Naive B cell (primary cell): ENCODE measurements at places on chromosomes 7 and 10. TPM values are rescaled to one million over a fixed set of nuclear protein-coding genes. Genes with fewer than 3 reads are reported as not detected.

The EVX1 gene
- polyA plus RNA-seq: not detected

The CARD11 gene
- 9.4 TPM for polyA plus RNA-seq

The SPAG6 gene
- not detected for polyA plus RNA-seq

The TMEM178B gene
- not detected for polyA plus RNA-seq

The NKX1-2 gene
- polyA plus RNA-seq: not detected

The TEX47 gene
- not detected for polyA plus RNA-seq

The NT5C3A gene
- polyA plus RNA-seq: 146 TPM

The FGL2 gene
- 6.9 TPM for polyA plus RNA-seq

The OR6B1 gene
- not detected for polyA plus RNA-seq

The PLXNA4 gene
- not detected for polyA plus RNA-seq

The GIMAP8 gene
- polyA plus RNA-seq: not detected

- DNase-seq: no peak
- H3K4me1 ChIP-seq: no peaks in the 10 kb centered on the region
- H3K27ac ChIP-seq: no peak overlapping the region
- no peaks in the 10 kb centered on the region for H3K27me3 ChIP-seq
- H3K36me3 ChIP-seq: no peaks in the 10 kb centered on the region
These were observed 2.8 kb downstream of the LIPM start for GRCh38 chr10:88805361-88805760.

DNA sequence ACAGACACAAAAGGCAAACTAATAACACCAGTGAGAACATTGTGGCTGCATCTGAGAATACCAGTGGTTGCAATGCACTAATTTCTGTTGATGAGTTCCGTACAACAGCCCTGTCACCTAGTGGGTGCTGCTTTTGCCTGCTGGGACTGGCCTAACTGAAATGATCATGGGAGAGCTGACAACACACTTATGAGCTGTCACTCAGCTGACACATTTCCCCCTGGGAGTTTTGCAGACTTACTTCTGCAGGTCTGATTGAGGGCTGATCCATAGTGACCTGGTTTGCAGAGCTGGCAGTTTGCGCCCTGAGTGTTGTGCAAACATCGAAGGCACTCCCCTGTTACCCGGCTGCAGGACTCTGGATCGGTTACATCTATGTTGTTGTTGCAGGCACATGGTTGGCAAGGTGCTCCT, 60.6 kb upstream of the LAMB1 start:
- H3K4me3 ChIP-seq: no peak overlapping the region
- peaks cover 16% of the 10 kb centered on the region for H3K27me3 ChIP-seq
- DNase-seq: no peak
- H3K27ac ChIP-seq: no peak overlapping the region
- no peaks in the 10 kb centered on the region for H3K36me3 ChIP-seq

GRCh38 chr7:47389923-47390630, 191.8 kb downstream of the TNS3 start:
- H3K4me3 ChIP-seq: peak overlapping the region; percentile 72
- H3K27ac ChIP-seq: no peak overlapping the region
- H3K36me3 ChIP-seq: peaks cover 14% of the 10 kb centered on the region
- no peaks in the 10 kb centered on the region for H3K27me3 ChIP-seq

DNA sequence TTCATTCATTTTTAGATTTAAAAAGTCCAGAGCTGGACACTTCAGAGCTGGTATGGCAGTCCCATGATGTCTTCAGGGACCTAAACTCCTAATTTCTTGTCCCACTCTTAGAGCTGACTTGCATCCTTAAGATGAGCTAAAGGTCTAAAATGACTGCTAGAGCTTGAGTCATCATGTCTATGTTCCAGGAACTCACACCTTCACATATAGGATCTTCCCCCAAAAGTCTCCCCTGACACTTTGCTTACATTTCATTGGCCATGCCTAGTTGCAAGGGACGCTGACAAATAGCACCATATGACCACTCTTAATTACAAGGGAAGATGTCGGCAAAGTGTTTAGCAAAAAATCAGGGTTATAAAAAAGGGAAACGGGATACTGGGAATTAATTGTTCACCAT, 10.4 kb upstream of the AOAH start:
- DNase-seq: no peak
- no peak overlapping the region for H3K27ac ChIP-seq
- no peak overlapping the region for H3K4me3 ChIP-seq
- H3K4me1 ChIP-seq: peaks cover 16% of the 10 kb centered on the region
- peaks cover 10% of the 10 kb centered on the region for H3K36me3 ChIP-seq

DNA sequence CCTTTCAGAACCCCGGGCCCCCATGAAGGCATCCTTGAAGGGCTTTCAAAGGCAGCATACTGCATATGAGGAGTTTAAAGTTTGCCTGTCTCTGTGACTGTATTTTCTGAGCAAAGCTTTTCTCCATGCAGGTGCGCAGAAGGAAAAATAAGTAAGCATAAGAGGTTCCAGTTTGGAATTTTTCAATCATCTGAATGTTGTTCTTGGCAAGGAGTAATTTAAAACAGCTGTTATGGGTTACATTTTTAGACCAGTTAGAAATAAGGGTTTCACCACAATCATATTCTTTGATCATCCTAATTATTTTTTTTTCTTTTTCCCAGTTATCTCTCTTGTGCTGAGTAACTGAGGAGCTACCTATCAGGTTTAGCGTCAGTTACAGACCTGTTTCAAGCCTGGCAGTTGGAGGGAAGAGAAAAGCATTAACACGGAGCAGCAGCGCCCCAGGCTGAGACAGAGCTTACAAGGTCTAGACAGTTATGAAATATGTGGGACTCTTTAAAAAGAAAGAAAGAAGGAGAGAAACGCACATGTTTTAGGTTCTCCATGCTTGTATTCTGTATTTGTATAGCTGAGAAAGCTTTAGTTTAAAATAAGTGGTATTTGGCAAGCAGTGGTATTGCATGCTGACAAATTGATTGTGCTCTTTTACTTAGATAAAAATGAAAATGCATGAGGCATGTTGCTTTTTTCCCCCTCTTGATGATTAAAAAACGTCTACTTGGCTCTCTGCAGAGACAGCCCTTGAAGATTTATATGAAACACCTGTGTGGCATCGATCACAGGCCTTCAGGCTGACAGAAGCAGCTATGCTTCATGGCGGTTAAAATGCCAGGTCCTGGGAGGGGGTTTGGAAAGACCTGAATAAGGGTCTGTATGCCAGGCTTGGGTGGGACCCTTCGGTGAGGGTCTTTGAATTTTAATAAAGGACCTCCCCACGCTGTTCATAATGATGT, 157.6 kb downstream of the GRK5 start:
- no peak overlapping the region for H3K4me3 ChIP-seq
- DNase-seq: no peak
- peaks cover 47% of the 10 kb centered on the region for H3K4me1 ChIP-seq
- peaks cover 8% of the 10 kb centered on the region for H3K36me3 ChIP-seq
- no peaks in the 10 kb centered on the region for H3K27me3 ChIP-seq

GRCh38 chr10:43313901-43314300, 47.0 kb upstream of the RASGEF1A start:
- H3K27me3 ChIP-seq: peaks cover 12% of the 10 kb centered on the region
- H3K27ac ChIP-seq: no peak overlapping the region
- DNase-seq: no peak
- H3K4me1 ChIP-seq: no peaks in the 10 kb centered on the region

DNA sequence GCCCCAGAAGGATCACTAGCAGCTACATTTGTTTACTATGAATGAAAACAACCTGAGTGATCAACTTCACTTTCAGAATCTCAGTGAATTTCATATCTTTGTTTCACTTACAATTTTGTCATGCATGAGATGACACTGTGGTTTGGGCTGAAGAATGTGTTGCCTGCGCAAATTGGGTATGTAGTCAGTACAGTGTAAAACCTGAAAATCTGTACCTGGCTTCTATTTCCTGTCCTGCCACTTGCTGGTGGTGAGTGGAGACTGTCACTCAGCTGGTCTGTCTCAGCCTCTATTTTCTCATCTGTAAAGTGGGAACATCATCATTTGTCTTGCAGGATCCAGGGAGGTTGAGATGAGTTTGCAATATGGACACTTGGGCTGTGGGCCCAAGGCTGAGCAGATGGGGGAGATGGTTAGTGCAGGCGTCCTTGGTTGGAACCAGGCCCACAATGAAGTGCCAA, 118.0 kb downstream of the WDFY4 start:
- peaks cover 19% of the 10 kb centered on the region for H3K36me3 ChIP-seq
- H3K27ac ChIP-seq: peak overlapping the region; percentile 98

- DNase-seq: no peak
- H3K4me3 ChIP-seq: no peak overlapping the region
- H3K27me3 ChIP-seq: no peaks in the 10 kb centered on the region
- no peaks in the 10 kb centered on the region for H3K36me3 ChIP-seq
- no peak overlapping the region for H3K27ac ChIP-seq
- no peaks in the 10 kb centered on the region for H3K4me1 ChIP-seq
These were observed 47.7 kb upstream of the ITGB8 start for GRCh38 chr7:20282959-20283358.

- no peak for DNase-seq
These were observed 306.2 kb downstream of the GPR37 start for GRCh38 chr7:124459101-124460055.

GRCh38 chr10:97914837-97915211, 65.2 kb downstream of the GOLGA7B start:
- H3K4me3 ChIP-seq: no peak overlapping the region
- H3K27me3 ChIP-seq: peaks cover 16% of the 10 kb centered on the region
- peak; percentile 18 for DNase-seq
- H3K27ac ChIP-seq: no peak overlapping the region

GRCh38 chr10:36114141-36114540, 472.0 kb upstream of the FZD8 start:
- no peak overlapping the region for H3K4me3 ChIP-seq
- no peak for DNase-seq
- no peaks in the 10 kb centered on the region for H3K27me3 ChIP-seq
- no peaks in the 10 kb centered on the region for H3K4me1 ChIP-seq
- no peak overlapping the region for H3K27ac ChIP-seq

DNA sequence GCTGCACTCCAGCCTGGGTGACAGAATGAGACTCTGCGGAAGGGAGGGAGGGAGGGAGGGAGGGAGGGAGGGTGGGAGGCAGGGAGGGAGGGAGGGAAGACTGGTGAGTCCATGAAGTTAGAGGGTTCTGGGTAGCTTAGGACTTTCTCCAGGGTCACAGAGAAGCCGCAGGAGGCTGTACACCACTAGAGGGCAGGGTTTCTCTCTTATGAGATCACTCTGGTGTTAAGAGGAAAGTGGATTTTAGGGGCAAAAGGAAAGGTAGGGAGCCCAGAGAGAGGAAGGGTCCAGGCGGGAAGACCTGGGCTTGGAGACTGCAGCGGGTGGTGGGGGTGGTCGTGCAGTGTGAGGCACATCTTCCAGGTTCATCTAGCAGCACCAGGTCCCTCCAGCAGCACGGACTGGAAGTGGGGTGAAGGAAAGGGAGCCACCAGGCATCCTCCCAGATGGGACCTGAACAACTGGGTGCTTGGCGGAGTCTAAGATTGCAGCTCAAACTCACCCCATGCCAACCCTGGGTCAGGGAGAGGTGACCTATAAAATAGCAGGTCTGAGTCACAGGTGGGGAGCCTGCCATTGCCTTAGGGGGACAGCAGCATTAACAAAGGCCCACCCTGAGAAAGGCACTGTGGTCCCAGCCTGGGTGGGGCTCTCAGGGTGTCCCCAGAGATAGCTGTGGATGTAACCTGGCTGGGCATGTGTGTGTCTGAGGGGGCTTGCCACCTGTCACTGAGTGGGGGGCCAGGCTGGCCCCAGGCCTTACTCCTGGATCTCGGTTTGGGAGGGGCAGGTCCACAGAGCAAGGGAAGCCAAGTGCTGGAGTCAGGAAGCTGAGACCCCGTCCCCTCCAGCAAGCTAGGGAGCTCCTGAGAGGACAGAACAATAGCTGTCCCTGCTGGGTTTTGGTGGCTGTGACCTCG, 48.5 kb upstream of the SLC29A3 start:
- DNase-seq: no peak
- peaks cover 13% of the 10 kb centered on the region for H3K27me3 ChIP-seq
- no peak overlapping the region for H3K27ac ChIP-seq
- no peaks in the 10 kb centered on the region for H3K4me1 ChIP-seq

- no peaks in the 10 kb centered on the region for H3K36me3 ChIP-seq
- H3K27me3 ChIP-seq: peaks cover 6% of the 10 kb centered on the region
- no peak overlapping the region for H3K4me3 ChIP-seq
- no peak for DNase-seq
- H3K27ac ChIP-seq: no peak overlapping the region
- H3K4me1 ChIP-seq: no peaks in the 10 kb centered on the region
These were observed 113.4 kb upstream of the SHH start for GRCh38 chr7:155925682-155926081.

- H3K4me1 ChIP-seq: peaks cover 6% of the 10 kb centered on the region
- H3K4me3 ChIP-seq: no peak overlapping the region
- DNase-seq: no peak
- H3K27ac ChIP-seq: no peak overlapping the region
- no peaks in the 10 kb centered on the region for H3K36me3 ChIP-seq
These were observed 17.1 kb upstream of the PTF1A start for GRCh38 chr10:23174977-23175512.

DNA sequence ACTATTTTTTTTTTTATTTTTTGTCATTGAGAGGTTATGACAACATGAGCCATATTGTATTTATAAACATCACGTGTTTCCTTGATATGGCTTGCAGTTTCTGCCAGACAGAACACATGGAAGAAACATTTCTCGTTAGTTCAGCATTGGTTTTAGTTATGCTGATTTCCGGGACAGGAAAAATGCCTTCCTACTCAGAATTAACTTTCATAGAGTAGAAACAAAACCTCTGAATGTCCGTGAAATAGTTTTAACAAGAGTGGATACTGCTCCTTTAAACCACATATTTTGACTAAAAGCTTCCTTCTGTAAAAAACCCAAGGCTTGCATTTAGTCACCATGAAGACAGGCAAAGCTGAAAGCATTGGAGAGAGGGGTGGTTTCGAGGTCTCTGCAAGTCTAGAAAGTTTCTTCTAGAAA, 240.4 kb downstream of the KIAA1217 start:
- H3K4me3 ChIP-seq: no peak overlapping the region
- H3K36me3 ChIP-seq: no peaks in the 10 kb centered on the region

DNA sequence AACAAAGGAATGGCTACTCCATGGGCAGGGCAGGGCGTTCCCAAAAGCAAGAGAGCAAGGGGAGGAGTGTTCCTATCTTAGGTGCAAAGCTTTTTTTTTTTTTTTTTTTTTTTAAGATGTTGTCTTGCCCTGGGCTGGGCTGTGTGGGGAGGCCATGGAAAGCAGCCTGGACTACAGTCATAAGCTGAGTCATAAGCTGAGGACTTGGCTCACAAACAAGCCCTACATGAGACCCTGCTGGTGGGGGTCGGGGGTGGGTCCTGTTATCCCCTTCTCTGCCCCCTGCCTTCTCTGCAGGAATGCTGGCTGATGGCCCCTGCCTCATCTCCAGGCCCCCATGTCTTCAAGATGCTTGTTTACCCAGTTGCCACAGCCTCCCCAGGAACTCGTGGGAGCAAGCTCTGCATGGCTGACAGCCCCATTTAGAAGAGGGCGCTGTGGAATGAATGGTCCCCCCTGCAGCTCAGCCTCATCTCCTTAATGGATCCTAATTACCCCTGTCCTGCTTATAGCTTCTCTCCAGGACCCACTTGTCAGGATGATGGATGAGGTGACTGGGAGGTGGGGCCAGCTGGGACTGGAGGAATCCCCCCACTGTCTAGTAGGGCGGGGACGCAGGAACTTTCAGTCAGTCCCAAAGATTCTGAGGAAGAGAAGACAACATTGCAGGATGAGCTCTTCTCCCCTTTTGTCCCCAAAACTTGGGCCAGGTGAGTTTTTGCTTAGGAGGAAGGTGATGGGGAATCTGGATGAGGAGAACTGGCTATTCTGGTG, 340.8 kb upstream of the PODXL start:
- DNase-seq: no peak
- H3K4me1 ChIP-seq: no peaks in the 10 kb centered on the region
- no peaks in the 10 kb centered on the region for H3K36me3 ChIP-seq
- H3K27ac ChIP-seq: no peak overlapping the region
- H3K27me3 ChIP-seq: peaks cover 16% of the 10 kb centered on the region

- H3K4me3 ChIP-seq: no peak overlapping the region
- no peak overlapping the region for H3K27ac ChIP-seq
- H3K4me1 ChIP-seq: no peaks in the 10 kb centered on the region
- no peaks in the 10 kb centered on the region for H3K27me3 ChIP-seq
These were observed 23.8 kb downstream of the MYH16 start for GRCh38 chr7:99296471-99296870.
